ENCODE measurements at places on chromosomes 12 and 14.

DNA sequence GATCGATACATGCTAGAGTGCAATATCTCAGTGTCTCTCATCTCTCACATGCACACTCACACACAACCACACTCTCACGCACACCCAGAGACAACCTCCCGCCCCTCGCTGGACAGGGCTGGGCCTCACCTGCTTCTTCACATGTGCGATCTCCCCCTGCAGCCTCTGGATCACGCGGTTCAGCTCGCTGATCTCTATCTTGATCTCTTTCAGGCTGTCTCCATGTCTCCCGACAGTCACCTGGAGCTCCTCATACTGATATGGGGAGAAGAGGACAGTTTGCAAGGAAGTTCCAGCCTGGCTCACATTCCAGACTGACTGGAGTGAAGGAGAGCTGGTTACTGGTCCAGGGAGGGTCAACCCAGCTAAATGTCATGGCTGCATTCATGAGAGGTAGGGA, 4.4 kb downstream of the KRT2 start:
- no peak for DNase-seq

- no peak for DNase-seq
Observed at GRCh38 chr14:21267886-21268616, 1.2 kb downstream of the HNRNPC start.

- peak; percentile 38 for DNase-seq
Observed at GRCh38 chr12:30926243-30927221, at the start of gene TSPAN11. Gene TSPAN11 (plus strand): TSS chr12:30926748. CDS start chr12:30953992, 27,244 bp downstream.

DNA sequence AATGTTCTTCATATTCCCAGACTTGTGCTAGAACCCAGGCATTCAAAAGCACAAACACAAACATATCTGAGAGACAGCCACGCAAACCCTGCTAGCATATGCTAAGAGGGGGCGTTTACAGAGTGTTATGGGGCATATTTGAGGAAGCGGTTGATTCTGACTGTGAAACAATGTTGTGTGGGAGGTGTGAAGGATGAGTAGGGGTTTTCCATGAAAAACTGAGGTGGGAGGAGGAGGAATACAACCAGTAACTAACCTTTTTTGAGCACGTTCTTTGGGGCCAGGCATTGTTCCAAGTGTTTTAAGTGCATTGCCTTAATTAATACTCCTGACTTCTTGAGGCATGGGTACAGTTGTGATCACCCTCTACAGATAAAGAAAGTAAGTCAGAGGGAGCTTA, 499.5 kb downstream of the AACS start:
- no peak for DNase-seq

DNA sequence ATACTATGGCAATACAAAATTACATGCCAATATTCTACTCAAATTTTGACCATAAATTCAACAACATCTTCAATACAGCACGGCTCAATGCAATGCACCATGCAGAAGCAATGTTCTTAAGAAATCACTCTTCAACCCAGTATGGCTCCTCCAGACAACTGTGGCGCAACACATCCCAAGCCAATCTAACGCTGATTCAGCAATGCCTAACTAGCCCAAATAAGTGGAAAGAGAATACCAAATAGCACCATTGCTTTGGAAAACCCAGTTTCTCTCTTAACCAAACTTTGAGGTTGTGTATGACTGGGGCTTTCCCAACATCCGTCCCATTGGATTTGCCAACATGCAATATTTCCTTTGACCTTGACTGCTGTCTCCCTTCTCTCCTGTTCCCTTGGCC, 211.1 kb upstream of the TBX3 start:
- DNase-seq, result no peak

GRCh38 chr14:73829526-73830431, 21.9 kb upstream of the PTGR2 start:
- no peak for DNase-seq

DNA sequence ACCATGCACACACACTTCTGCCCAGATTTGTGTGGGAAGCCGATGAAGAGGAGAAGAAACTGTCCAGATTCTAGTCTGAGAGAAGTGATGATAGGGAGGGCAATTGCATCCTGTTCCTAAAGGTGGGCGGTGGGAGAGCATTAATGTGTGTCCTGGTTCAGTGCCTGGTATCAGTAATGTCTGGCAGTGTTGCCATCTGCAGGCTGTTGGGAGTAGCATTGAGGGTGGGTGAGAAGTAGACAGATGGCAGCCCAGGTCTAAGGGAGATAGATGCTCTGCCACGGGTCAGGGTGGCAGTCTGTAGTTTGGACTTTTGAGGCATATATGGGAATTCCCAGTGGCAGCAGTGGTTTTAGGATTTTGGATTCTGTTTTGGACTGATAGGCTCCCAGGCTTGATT, 156.4 kb downstream of the ETNK1 start:
- no peak for DNase-seq
